ENCODE measurements at places on chromosomes 7 and 10. TPM values are rescaled to one million over a fixed set of nuclear protein-coding genes. Genes with fewer than 3 reads are reported as not detected.

The IPMK gene
- 6.9 TPM for total RNA-seq

DNA sequence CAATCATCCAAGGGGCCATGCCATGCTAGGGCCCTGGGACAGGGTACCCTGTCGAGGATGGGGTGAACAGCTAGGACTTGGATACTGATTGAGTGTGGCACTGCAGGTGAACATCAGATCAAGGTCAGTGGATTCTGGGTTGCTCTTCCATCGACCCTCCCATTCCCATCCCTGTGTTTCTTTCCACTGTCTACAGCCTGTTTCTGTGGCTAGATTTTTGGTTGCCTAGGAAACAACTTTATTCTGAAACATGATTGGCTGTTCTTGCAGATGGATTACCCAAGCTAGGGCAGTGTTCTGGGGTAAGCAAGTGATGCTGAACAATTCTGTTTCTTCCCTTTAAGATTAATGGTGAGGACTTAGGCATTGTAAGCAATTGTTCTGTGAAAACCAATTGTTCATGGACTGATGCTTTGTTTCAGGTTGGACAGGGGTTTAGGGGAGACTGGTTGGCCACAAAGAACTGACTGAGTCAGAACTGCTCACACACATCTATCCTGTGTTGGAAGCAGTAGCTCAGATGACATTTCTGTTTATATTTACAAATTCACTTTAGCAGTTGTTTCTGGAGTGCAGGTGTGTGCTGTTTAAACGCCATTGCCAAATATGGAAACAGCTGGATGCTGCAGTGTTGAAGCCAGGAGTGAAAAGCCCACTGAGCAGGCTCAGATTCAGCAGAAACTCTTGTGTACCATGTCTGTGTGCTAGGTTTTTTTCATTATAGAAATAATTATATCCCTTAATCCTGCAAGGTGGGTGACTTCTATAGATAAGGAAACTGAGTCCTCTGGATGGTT, 102.3 kb upstream of the BTBD16 start:
- no peak for DNase-seq

The GPR26 gene
- not detected for total RNA-seq

DNA sequence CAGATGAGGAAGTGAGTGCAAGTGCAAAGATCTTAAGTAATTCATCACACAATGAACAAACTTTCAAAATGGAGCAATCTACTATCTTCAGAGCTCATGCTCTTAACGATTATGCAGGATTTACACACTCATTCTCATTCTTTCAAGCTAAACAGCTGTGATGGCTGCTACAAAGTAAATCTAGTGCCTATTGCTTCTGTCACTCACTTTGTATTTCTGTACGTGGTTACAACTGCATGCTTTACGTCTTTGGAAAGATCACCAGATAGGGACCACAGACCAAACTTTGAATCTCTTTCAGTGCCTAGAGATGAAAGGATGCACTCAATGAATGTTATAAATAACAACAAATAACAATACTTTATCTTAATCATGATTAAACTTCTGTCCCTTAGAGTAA, 194.6 kb downstream of the MAGI2 start:
- DNase-seq, result no peak

- no peak for DNase-seq
Measured at GRCh38 chr7:155874411-155874810, 62.1 kb upstream of the SHH start.

- no peak for DNase-seq
Measured at GRCh38 chr10:34290412-34291081, 524.5 kb downstream of the PARD3 start.

The MAT1A gene
- total RNA-seq, result not detected

- no peak for DNase-seq
Measured at GRCh38 chr7:9709216-9709615, 1264.5 kb upstream of the PHF14 start.

DNA sequence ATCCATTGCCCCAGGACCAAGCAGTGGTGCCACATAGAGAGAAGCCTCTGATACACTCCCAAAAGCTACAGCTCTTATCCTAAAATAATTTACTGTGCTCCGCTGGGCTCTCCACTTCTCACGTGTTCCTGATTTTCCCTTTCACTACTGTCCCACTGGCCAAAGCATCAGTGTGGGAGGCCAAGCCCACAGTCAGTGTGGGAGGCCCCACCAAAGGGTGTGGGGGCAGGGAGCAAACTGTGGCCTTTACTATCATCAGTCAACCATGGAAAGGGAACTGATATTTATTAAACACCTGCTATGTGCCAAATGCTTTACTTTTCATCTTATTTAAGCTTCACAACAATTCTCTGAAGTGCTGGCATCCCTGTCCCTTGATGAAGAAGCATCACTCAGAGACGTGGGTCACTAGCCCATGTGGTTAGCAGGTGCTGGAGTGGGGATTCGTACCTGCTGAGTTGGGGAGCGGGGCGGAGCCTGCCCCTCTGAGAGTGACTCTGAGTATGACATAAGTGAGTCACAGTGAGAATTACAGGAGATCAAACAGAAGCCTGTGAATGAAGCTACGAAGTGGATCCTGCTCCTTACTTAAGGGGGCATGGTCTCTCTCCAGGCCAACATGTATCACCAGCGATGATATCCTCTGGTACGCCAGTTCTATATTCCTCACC, 50.4 kb downstream of the PYROXD2 start:
- no peak for DNase-seq

DNA sequence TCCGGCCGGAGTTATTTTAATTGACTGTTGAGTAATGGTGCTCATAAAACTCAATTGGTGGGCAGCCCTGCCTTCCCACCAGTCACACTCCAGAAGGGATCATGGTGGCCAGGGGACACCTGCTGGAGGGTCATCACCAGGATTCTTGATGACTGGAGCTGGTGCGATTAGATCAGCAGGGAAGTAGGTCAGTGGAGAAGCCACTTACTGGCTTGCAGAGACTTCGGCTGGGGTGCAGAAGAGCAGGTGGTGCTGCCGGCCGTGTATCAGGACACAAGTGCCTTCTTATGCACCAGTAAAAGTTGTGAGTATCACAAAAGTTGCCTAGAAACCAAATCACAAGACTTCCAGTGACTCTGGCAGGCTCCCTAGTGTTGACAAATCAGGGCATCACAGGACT, 82.6 kb upstream of the CHCHD3 start:
- DNase-seq, result no peak
